ENCODE measurements at places on chromosomes 4 and X.

- ATAC-seq, result no peak
Observed at GRCh38 chr4:5750052-5750945, 39.3 kb downstream of the EVC start.

DNA sequence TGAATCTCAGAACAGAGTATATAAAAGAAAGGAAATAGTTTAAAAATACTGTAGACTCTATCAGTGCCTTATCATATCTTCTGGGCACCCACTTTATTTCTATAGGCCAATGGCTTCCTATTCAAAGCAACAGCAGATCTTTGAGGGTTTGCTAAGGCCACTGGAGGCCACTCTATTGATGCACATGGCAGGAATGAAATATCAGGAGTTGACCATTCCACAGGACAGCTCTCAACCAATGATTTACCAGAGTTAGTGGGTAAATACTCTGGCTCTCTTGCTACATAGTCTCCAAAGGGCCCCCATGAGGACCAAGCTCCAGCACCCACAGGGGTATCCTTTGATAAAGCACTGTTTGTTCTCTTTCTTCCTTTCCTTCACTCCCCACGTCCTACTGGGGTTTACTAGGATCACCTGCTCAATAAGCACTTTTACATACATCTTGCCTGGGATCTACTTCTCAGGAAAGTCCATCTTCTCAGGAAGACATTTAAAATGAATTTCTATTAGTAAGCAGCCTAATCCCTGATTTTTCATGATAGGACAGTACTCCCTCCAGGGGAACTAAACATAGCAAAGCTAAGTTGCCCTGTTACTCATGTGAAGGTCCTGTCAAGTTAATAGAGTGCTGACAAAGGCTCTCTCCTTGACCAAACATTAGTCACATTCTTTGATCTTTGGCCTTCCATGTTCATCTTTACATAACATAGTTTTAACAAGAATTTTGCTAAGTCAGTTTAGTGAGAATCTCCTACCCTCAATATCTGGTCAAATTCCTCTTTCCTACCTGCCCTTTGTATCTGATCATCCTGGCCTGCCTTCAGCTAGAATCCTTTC is 459.7 kb downstream of the GRXCR1 start:
- no peak for ATAC-seq

DNA sequence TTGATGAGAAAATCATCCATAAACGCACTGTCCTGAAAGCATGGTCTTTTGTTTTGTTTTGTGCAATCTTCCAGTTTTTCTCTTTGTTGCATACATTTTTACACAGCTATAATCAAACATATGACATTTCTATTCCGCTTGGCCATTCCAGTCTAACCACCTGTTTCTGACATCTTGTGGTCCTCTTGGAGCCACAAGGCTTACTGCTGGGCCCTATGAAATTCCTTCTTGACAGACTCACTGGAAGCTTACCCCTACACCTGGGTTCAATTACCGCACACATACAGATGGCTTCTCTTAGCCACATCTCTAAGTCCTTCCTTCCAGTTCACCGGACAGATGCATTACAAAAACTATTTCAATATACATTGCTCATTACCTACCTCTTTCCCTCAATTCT is 72.4 kb downstream of the PAPSS1 start:
- ATAC-seq, result peak; percentile 54

- no peak for ATAC-seq
Observed at GRCh38 chr4:155489271-155489670, 112.5 kb upstream of the MAP9 start.

- no peak for ATAC-seq
Observed at GRCh38 chr4:2260344-2261109, 1.4 kb downstream of the MXD4 start.

- ATAC-seq, result peak; percentile 56
Observed at GRCh38 chr4:118351851-118352827, 664 bp downstream of the PRSS12 start.
